H9 (cell line): ENCODE measurements at places on chromosomes 3 and 15. TPM values are rescaled to one million over a fixed set of nuclear protein-coding genes. Genes with fewer than 3 reads are reported as not detected.

DNA sequence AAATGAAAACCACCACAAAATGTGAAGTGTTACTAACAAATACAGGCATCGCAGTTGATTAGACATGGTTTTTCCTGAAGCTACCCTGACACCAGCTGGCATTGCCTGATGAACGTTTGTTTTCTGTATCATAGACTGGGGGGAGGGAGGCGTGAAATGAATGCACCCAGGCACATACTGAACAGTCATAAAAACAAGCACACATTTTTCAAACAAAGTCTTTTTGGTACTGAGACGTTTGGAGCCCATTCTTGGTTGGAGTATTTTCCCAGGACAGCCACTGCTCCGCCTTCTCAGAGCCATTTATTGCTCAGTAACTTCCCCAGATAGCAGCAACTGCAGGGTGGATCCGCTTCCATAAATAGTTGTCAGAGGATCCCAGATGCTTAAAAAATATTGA is 52.4 kb downstream of the KLF13 start:
- H3K27ac ChIP-seq: no peak overlapping the region
- H3K27me3 ChIP-seq: no peaks in the 10 kb centered on the region
- DNase-seq: no peak
- H3K4me3 ChIP-seq: no peak overlapping the region
- peaks cover 23% of the 10 kb centered on the region for H3K36me3 ChIP-seq
- H3K4me1 ChIP-seq: no peaks in the 10 kb centered on the region; the same call in 1 of the 2 replicates

DNA sequence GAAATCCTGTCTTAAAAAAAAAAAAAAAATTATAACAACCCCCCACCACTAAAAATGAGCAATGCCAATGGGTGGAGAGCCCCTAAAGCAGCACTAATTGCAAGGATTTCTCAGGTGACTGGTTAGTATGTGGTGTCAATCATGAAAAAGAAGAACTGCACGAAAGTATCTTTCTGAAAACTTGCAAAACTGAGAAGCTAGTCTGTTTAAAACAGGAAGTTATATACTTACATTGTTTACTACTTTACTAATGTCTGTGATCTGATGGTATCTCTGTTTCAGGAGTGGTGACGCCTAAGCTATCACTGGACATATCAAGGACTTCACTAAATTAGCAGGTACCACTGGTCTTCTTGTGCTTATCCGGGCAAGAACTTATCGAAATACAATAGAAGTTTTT is at the start of gene CCR3:
Gene CCR3, plus strand, starts transcription at position 341 of the 400 bp plus-strand sequence. CDS start 22,699 bp downstream, outside the sequence.
- peaks cover 7% of the 10 kb centered on the region; the same call in 1 of the 2 replicates for H3K4me1 ChIP-seq
- DNase-seq: no peak
- H3K27me3 ChIP-seq: no peaks in the 10 kb centered on the region
- H3K27ac ChIP-seq: no peak within 1 kb of the TSS
- no peaks in the 10 kb centered on the region for H3K36me3 ChIP-seq
- H3K4me3 ChIP-seq: no peak within 1 kb of the TSS

DNA sequence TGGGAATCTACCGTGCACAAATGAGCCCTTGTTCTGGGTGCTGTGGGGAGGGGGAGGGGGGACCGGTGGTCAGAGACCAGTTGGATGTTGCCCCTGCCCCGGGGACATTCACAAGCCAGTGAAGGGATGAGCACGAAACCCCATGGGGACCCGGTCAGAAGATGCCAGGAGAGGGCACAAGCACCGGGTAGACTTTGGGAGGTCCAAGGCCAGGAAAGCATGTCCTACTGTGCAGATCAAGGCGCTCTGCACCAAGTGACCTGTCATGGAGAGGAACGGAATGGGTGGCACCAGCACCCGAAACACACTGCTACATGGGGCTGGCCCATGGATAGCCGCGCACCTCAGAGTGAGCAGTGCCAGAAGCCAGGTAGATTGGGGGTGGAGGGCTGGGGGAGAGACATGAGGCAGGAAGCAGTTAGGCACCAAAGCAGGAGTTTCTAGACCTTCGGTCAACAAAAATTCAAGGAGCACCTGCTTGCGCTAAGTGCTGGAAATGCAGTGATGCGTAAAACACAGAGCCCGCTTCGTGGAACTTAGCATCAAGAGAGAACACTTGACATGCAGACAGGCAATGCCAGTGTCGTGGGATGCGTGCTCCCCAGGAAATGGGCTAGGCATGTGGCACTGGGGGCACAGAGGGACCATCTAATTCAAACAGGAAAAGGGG is 99.1 kb downstream of the CPN2 start:
- DNase-seq: no peak
- H3K4me1 ChIP-seq: no peaks in the 10 kb centered on the region; the same call in none of the 2 replicates

- no peaks in the 10 kb centered on the region for H3K4me1 ChIP-seq
- H3K27ac ChIP-seq: no peak overlapping the region
- peaks cover 6% of the 10 kb centered on the region for H3K36me3 ChIP-seq
- DNase-seq: no peak
- no peak overlapping the region for H3K4me3 ChIP-seq
These were observed 1200.4 kb upstream of the EPHA6 start for GRCh38 chr3:95613993-95614392.

- no peaks in the 10 kb centered on the region for H3K36me3 ChIP-seq
- H3K27me3 ChIP-seq: peaks cover 17% of the 10 kb centered on the region; the same call in 1 of the 2 replicates
These were observed 141.5 kb upstream of the TBL1XR1 start for GRCh38 chr3:177338697-177339219.

DNA sequence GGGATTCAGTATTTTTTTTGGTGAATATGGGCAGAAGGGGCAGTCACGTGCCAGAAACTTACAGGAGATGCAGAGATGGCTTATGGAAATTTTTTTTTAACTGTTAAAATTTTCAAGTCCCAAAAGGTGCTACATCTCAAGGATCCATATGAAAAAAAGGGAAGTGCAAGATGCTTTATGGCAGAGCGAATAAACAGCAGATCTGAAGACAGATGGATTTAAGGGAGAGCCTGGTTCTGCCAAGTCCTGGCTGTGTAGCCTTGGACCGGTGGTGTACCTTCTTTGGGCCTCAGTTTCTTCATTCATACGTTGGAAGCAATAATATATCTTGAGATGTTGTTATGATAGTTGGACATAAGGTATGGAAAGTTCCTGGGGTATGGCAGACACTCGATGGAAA is 91.5 kb upstream of the ARRDC4 start:
- H3K4me1 ChIP-seq: no peaks in the 10 kb centered on the region
- no peak overlapping the region for H3K4me3 ChIP-seq
- no peaks in the 10 kb centered on the region; the same call in 1 of the 2 replicates for H3K27me3 ChIP-seq
- H3K27ac ChIP-seq: no peak overlapping the region
- DNase-seq: no peak
- H3K36me3 ChIP-seq: no peaks in the 10 kb centered on the region

- H3K27ac ChIP-seq: no peak overlapping the region
- H3K4me3 ChIP-seq: no peak overlapping the region
- H3K4me1 ChIP-seq: no peaks in the 10 kb centered on the region
- peaks cover 42% of the 10 kb centered on the region for H3K36me3 ChIP-seq
- no peaks in the 10 kb centered on the region for H3K27me3 ChIP-seq
- DNase-seq: no peak
These were observed 156.1 kb upstream of the LRRFIP2 start for GRCh38 chr3:37330466-37330865.

- no peak overlapping the region for H3K27ac ChIP-seq
- no peak overlapping the region for H3K4me3 ChIP-seq
- no peak for DNase-seq
- H3K27me3 ChIP-seq: no peaks in the 10 kb centered on the region
- peaks cover 9% of the 10 kb centered on the region for H3K4me1 ChIP-seq
These were observed 230.4 kb downstream of the ABHD5 start for GRCh38 chr3:43921056-43921648.

DNA sequence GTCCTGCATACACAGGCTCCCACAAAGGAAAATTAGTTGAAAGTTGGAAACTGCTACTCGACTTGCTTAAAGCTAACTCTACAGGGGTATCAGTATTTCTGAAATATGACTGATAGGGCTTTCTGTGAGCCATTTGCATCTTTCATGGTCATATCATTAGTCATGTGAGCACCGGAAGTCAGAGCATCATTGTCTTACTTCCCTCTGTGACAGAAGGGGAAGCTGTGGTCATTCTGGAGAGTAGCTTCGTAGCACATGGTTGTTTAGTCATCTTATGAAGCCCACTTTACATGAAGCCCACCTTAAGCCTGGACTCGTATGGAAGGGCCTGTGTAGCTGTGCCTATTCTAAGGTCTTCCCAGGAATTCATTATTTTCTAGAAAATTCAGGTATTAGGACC is 69.0 kb downstream of the COL6A5 start:
- DNase-seq: no peak
- no peak overlapping the region for H3K27ac ChIP-seq
- no peaks in the 10 kb centered on the region for H3K4me1 ChIP-seq
- no peaks in the 10 kb centered on the region; the same call in 2 of the 3 replicates for H3K36me3 ChIP-seq

DNA sequence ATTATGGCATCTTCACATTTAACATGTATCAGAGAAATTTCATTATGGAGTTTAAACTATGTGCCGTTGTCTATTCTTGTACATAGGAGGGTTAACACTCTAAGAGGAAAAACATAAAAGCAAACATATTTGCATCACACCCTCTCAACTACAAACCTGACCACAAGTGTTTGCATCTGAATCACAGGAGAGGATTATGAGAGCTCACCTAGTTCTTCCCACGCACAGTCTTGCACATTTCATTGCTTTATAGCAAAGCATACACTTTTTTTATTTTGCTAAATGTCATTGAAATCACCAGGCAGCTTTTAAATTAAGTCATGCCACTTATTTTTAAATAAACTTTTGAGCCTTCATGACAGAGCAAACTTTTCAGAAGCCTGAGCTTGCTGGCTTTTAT is 12.5 kb downstream of the TRAT1 start:
- DNase-seq: no peak
- no peak overlapping the region for H3K27ac ChIP-seq
- H3K4me3 ChIP-seq: no peak overlapping the region

DNA sequence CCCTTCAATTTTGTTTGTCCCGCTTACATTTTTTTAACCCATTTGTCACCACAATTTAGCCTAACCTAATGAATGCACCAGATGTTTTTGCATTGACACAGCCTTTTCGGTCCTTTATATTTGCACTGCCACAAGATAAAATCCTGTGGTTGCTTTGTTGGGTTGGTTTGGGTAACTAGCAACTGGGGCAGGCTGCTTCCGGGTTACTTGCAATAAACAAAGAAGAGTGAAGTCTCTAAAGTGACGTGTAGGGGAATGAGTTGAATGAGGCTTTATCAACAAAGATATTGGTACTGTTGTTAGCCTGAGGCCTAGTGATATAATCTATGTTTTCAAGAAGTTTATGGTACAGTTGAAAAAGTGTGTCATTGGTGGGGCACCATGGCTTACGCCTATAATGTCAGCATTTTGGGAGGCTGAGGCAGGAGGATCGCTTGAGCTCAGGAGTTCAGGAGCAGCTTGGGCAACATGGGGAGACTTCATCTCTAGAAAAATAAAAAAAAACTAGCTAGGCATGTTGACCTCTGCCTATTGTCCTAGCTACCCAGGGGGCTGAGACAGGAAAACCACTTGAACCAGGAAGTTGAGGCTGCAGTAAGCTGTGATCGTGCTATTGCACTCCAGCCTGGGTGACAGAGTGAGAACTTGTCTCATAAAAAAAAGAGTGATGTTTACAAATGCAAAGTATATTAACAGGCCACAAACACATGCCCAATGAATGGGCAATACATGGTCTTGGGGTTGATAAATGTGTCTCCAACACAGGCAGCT is 121.8 kb downstream of the OXSM start:
- no peak overlapping the region for H3K4me3 ChIP-seq
- H3K36me3 ChIP-seq: no peaks in the 10 kb centered on the region
- no peaks in the 10 kb centered on the region for H3K27me3 ChIP-seq
- H3K27ac ChIP-seq: no peak overlapping the region
- DNase-seq: no peak

DNA sequence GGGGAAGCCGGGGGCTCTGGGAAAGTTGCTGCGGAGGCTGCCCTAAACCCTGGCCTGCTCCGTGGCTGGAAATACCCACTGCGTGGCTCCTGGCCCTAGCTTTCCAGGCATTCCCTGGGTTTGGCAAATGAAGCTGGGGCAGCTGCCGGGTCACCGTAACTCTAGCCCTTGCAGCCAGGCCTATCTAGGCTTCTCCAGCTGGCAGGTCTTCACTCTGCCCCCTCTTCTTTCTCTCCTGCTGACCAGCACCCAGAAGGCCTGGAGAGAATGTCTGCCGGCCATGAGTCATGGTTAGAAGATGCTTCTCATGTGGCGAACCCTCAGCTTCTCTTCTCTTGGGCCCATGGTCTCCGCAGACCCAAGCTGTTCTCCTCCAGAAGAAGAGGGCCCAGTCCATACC is 5.6 kb upstream of the DLL4 start:
- H3K27ac ChIP-seq: no peak overlapping the region
- peaks cover 43% of the 10 kb centered on the region for H3K27me3 ChIP-seq
- DNase-seq: no peak
- peaks cover 3% of the 10 kb centered on the region; the same call in 1 of the 2 replicates for H3K4me1 ChIP-seq
- H3K4me3 ChIP-seq: no peak overlapping the region

COPB2 gene
- 116 and 121 TPM in 2 replicates for total RNA-seq

DNA sequence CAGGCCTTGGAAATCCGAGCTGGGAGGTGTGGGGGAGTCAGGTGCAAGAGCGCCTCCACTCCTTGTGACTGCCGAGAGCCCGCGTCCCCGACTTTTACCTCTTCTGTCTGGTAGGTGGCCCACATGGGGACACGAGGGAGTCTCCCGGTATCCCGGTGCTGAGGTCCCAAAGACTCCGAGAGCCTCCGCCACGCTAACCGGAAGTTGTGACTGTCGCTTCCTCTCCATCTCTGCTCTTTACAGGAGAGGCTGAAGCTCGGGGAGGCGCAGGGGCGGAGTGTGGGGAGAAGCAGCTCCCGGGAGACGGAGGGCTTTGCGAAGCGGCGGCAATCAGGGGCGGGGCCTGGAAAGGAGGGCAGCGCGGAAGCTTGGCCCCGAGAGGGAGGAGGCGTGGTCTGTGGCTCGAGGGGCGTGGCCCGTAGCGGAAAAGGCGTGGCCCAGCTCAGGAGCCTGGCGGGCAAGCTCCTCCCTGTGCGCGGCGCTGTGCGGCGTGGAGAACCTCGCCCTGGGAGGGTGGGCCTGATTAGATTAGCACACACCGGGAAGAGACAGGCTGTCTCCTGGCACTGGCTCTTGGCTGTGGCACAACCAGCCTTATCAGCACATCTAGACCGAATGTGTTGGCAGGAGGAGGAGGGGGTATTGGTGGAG is 143.9 kb downstream of the GABRB3 start:
- peaks cover 4% of the 10 kb centered on the region for H3K4me1 ChIP-seq
- no peaks in the 10 kb centered on the region for H3K27me3 ChIP-seq
- no peak overlapping the region for H3K4me3 ChIP-seq
- H3K27ac ChIP-seq: no peak overlapping the region

DNA sequence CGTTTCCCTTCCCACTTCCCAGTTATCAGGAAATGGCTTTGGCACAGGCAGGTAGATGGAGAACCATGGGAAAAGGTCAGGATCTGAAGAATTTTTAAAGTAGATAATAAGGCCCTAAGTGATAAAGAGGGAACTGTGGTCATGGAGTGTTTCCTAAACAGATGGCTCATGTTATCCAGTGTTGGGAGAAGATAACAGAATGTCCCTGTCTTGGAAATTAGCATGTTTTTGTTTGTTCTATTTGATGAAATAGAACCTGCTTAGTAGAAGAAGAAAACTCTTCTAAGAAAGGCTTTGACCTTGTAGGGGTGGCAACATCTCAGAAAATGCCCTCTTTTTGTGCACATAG is 8.8 kb downstream of the LRRC3B start:
- no peak for DNase-seq
- peaks cover 27% of the 10 kb centered on the region; the same call in 1 of the 2 replicates for H3K27me3 ChIP-seq
- H3K36me3 ChIP-seq: no peaks in the 10 kb centered on the region
- no peaks in the 10 kb centered on the region for H3K4me1 ChIP-seq
- H3K4me3 ChIP-seq: no peak overlapping the region
- no peak overlapping the region for H3K27ac ChIP-seq

GRCh38 chr3:73508330-73508954 is 116.3 kb downstream of the PDZRN3 start:
- H3K4me3 ChIP-seq: no peak overlapping the region
- no peaks in the 10 kb centered on the region for H3K27me3 ChIP-seq
- DNase-seq: peak; percentile 64
- H3K36me3 ChIP-seq: no peaks in the 10 kb centered on the region

CPLX3 gene
- total RNA-seq: not detected in 2 replicates
